ENCODE measurements at places on chromosomes 7 and 10. TPM values are rescaled to one million over a fixed set of nuclear protein-coding genes. Genes with fewer than 3 reads are reported as not detected.
A peak's percentile ranks its signal among the peaks of the same experiment; 100 is the strongest.

GRCh38 chr10:85657476-85658113, 709.0 kb downstream of the GRID1 start:
- no peak for DNase-seq

Gene GLUD1
- 176 TPM for total RNA-seq

Gene GRK5
- total RNA-seq: 19.4 TPM

DNA sequence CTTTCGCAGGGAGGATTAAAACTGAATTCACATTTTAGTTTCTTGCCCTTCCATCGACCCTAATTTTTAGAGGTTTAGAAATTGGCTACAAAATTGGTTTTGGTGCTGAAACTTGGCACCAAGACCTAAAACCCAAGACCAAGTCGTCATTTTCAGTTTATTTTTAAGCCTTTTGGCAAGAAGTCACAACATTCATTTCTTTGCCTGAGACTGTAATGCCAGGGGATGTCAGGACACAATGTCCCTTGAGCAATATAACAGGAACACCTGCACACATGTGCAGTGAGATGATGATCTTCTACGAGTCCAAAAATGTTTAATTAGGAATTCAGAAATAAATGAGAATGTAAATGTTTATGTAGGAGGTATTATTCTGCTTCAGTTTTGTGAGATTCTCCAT, 335.4 kb upstream of the ANKRD30A start:
- no peak for DNase-seq

DNA sequence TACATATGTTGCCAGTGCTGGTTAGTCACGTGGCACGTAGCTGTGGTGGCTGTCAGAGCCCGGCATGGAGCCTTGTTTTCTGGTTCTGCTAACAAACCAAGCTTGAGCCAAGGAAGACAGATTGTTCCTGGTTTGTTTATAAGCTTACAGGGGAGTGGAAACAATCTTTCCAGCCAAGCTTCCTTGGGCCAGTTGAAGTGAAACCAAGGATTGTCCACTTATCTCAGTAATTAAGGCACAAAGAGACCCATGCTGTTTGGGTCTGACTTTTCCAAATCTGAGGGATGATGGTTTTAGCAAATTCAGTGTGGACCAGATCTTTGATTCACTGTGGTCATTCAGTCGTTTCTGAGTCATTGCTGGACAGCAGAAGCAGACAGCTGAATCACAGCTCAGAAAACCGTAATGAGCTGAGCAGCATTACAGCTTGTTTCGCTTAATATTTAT, 297.3 kb upstream of the COBL start:
- no peak for DNase-seq

Gene ACTL6B
- total RNA-seq: not detected

DNA sequence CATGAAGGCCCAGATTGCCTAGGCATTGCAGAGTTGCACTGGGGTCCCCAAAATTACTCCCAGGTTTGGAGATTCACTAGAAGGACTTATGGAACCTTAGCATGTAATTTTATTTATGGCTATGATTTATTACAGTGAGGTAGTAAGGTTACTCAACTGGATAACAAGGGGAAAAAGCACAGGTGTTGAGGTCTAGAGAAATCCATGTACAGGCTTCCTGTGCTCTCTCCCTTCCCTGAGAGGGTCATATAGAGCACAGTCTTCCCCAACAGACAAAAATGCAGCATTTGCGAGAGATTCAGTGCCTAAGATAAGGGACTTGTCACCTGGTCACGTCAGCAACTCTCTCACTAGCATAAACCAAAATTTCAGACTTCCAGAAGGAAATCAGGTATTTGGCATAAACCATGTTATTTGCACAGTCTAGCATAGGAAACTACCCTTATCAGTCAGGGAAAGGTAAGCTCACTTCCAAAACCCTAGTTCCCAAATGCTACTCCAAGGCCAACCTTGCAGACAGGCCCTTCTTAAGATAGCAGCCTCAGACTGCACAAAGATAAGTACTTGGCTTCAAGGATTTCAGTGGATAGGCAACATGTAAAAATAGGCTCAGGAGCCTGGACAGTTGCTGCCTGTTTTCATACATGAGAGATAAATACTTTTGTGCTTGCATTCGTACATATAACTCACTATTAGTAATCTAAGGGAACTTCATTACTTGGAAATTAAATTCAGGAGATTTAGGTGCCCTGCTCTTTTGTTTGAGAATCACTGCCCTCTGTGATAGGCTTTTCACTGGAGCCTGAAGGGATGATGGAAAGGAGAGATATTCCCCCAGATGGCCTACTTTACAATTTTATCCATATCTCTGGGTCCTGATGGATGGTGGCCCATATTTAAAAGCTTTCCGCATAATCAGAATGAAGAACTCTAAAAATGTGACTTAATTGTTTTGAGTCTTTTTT, 378.4 kb upstream of the LRGUK start:
- no peak for DNase-seq

Gene GDF2
- not detected for total RNA-seq

DNA sequence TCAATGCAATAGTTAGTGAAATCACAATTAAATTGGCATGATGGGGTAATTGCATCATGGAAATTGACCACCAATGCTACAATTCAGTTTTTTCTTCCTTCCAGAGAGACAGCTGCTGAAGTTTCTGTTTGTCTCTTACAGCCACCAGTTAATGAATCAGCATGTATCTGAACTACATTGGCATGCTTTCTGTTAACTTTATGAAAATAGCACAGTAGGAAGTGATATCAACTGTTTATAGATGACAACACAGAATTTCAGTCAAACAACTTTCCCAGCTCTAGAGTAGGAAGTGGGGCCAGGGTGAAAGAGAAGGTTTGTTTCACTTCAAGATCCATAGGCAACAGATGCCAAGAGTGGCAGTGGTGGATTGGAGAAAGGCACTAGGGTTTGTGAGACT, 339.6 kb upstream of the VWC2 start:
- no peak for DNase-seq

DNA sequence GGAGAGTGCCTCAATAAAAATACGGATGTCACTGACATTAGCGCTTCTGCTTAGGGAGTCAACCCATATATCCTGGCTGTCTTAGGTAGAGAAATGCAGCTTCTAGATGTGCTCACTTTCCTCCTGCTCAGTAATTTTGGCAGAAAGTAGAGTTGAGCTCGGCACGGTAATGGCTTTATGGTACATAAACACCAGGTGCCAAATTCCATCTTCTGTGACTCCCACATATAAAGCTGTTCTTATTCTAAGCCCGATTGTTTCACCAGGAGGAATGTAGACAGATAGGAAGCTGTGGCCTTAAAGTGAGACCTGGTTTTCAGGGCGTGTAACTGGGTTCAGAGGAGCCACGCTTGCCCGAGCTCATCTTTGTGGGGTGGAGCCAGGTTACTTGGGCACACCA, 143.7 kb downstream of the CREB5 start:
- no peak for DNase-seq

Gene EEPD1
- 27.6 TPM for total RNA-seq

GRCh38 chr7:28717445-28718054, 240.6 kb downstream of the TRIL start:
- DNase-seq: no peak

DNA sequence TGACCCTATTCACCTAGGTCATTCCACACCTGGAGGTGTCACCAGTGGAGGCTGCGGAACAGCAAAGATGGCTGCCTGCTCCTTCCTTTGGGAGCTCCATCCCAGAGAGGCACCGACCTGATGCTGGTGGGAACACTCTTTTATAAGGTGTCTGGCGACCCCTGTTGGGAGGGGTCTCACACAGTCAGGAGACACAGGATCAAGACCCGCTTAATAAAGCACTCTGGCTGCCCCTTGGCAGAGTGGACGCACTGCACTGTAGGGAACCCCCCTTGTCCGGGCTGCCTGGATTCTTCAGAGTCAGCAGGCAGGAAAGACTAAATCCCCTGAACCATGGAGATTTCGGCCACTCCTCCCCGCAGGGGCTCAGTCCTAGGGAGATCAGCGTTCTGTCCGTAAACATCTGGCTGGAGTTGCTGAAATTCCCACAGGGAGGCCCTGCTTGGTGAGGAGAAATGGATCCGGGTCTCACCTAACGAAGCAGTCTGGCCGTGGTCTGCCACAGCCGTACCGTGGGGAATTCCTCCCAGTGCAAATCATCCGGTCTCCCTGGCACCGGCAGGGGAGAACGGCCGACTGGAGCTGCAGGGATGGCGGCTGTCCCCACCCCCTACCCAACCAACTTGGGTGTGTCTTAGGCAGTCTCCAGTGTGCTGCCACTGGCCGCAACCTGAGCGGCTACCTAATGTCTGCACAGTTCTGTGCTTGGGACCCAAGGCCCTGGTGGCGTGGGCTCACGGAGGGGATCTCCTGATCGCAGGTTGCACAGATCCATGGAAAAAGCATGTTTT, 66.1 kb downstream of the LSMEM1 start:
- no peak for DNase-seq

DNA sequence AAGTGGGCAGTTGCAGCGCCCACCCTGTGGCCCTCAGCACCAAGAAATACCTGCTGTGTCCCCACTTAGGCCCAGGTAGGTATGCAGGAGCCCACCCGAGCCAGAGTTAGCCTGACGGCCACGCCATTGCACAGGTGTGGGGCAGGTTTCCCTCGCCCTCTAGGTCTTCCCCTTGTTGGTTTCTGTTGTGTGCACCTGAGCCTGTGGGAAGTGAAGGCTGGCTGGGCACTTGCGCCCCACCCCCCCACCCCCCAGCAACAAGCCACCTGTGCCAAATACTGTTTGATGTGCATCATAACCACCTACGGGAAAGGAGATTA, at the start of gene CCDC201:
CCDC201 (minus strand) TSS at position 48 of the 320 bp plus-strand sequence. CDS start 75 bp downstream, outside the sequence.
- no peak for DNase-seq

DNA sequence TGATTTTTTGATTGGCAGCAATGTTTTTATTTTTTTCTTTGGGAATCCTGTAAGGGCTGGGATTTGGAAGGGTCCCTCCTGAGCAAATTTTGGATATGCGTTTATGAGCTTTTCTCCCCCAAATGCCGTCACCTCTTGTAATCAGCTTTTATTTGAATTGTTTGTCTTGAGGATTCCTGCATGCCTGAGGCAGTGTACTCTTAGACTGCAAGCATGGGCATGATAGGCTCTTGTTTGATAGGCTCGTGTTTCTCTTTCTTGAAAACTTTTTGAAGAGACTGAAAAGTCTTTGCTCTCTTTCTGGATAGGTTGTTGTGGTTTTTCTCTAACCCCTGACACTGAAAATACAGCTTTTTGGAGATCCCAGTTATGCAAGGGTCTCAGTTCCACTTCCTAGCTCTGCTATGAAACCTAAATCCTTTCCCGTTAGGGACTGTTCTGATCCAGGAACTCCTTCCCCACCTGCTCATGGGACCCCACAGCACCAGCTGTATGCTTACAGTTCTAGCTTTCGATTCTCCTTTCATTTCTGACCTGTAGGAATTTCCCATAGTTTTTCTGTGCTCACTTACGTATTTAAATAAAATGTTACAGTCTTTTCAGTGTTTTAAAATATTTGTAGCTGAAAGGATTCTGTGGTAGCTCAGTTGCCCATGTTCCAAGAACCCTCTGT, 17.2 kb downstream of the TSPAN13 start:
- DNase-seq: no peak

Gene HECW1
- total RNA-seq: 19.1 TPM

GRCh38 chr10:128230401-128230800, 104.2 kb upstream of the MKI67 start:
- DNase-seq: no peak

Gene MYO3A
- total RNA-seq: not detected

- DNase-seq: peak; percentile 69
These were observed 576 bp upstream of the CSGALNACT2 start for GRCh38 chr10:43137717-43138020.

Gene TRIM50
- total RNA-seq: not detected

Gene LIPK
- not detected for total RNA-seq

DNA sequence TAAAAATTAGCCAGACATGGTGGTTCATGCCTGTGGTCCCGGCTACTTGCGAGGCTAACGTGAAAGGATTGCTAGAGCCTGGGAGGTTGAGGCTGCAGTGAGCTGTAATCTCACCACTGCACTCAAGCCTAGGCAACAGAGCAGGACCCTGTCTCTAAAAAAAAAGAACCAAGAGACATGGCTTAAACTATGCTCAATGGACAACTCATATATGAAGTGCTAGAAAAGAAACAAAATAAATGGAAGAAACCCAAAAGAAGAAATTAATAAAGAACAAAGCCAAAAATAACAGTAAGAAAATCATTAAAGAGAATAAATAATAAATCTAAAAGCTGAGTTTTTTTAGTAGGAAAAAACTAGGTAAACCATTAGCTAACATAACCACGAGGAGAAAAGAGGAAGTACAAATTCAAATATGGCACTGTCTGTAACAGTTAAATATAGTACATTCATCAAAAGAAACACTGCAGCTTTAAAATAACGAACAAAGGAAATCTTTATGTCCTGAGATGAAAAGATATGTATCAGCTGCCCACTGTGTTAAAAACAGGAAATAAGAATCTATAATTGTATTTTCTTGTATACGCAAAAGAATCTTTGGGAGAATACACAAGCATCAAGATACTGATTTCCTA, 48.7 kb downstream of the UPF2 start:
- DNase-seq: no peak

- DNase-seq: no peak
These were observed 80.8 kb upstream of the PRSS1 start for GRCh38 chr7:142668495-142668894.

- DNase-seq: no peak
These were observed 34.4 kb downstream of the POLR1F start for GRCh38 chr7:19674266-19674960.

Gene SLC18A3
- total RNA-seq: not detected

GRCh38 chr7:50358779-50359178, 54.3 kb downstream of the IKZF1 start:
- no peak for DNase-seq

DNA sequence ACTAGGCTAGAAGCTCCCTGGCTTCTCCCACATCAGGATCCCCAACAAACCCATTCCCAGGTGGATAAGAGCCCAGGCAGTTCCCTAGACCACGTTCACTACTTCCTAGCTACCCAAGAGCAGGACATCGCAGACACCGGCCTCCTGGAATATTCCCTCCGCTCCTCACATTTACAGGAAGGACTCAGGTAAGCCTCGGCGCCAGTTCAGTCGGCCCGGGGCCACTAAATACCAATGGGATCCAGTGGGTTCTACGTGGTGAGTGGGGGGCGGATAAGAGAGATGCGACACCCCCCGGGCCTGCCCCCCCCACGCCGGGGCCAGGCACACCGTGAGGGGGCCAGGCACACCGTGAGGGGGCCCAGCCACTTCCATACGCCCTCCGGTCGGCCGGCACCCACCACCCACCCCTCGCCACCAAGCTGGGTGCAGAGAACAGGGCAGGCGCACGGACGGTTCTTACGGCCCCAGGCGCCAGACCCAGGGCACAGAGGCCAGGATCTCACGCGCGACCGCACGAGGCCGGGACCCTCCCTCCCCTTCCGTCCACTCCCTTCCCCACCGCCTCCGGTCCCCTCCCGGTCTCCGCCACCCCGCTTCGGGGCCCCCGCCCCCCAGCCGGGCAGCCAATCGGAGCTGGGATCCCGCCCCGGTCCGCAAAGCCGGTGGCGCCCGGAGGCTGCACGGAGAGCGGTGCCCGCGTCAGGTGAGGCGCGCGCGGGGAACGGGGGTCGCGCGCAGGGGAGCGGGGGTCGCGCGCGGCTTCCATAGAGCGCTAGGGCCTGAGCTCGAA, at the start of gene BLVRA:
BLVRA (plus strand) TSS at position 652 of the 793 bp plus-strand sequence. CDS start 12,479 bp downstream, outside the sequence.
- no peak for DNase-seq

Gene SPDYE1
- total RNA-seq: not detected

Data from SJSA1 (cell line).